Mesothelial cell of epicardium (in vitro differentiated cells): ENCODE measurements at places on chromosomes 3 and 15. TPM values are rescaled to one million over a fixed set of nuclear protein-coding genes. Genes with fewer than 3 reads are reported as not detected.

CELF6 gene
- 1.2 to 1.9 TPM (median 1.3 TPM) in 3 replicates for total RNA-seq

DNA sequence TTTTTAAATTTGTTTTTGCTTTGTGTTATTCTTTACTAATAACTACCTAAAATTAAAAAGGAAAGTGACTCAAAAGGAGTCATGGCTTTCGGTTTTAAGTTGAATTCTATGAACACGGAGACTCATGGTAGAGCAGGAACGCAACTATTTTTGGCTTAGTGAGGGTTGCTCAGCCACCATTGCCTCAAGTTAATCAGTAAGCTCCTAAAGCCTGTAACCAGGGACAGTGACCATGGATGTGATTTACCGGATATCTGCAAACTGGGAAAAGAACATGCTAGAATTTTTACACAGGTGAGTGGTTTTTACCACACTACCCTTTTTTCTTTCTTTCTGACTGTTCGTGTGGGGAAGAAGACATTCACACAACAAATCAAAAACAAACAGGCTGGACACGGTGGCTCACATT is 11.8 kb downstream of the SLC12A8 start:
- no peak for DNase-seq

CAMP gene
- total RNA-seq, result not detected in 3 replicates

DAPK2 gene
- total RNA-seq, result 1.2 to 2.6 TPM (median 2.2 TPM) in 3 replicates

GRCh38 chr3:111667621-111668239 is 72.6 kb upstream of the ZBED2 start:
- DNase-seq, result no peak

SKIL gene
- 323 to 328 TPM (median 325 TPM) in 3 replicates for total RNA-seq

NR2E3 gene
- total RNA-seq, result 1.1 to 2.0 TPM (median 1.2 TPM) in 3 replicates

- no peak for DNase-seq
Observed at GRCh38 chr3:160162440-160162839, 62.8 kb upstream of the C3orf80 start.

PLA2G4B gene
- total RNA-seq, result 10.6 to 11.4 TPM (median 11.2 TPM) in 3 replicates
